Breast epithelium (tissue), 4 donors: ENCODE measurements at places on chromosomes 1 and 21.

GRCh38 chr1:217332431-217333065, 298.3 kb downstream of the GPATCH2 start:
- no peaks in the 10 kb centered on the region for H3K4me1 ChIP-seq
- H3K36me3 ChIP-seq = no peaks in the 10 kb centered on the region
- no peak for DNase-seq
- no peaks in the 10 kb centered on the region for H3K27me3 ChIP-seq

DNA sequence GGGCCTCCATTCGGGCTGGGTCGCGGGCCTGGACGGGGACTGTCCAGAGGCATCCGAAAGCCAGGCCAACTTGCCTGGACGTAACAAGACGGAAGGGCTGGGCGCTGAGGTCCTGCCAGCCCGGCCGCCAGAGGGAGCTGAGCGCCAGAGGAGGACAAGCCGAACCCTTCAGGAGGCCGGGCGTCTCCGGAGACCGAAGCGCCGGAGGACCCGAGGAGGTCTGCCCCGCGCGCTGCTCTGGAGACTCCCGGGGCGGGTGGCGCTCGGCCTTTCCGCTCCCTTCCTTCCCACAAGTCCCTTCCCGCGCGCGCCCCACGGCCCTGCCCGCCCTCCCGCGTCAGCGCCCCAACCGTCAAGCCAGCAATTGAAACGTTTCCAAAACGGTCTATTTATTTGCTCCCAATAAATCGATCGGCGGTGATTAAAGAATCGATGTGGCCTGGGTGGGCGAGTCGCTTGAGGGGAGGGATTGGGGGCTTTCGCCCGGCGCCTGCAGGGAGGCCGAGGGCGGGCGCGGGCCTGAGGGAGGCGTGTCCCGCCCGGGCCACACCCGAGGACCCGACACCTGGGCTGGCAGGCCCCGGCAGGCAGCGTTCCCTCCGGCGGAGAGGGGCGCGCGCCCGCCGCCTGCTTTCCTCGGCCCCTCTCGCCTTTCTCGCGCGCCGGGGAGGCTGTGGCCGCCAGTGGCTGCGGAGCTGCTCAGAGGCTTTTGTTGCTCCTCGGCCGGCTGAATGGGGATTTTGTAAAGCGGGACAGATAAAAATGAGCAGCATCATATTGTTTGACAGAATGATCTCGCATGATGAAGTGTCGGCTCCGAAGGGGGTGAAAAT, 5.2 kb upstream of the FOXD3 start:
- peaks cover 71% of the 10 kb centered on the region for H3K27me3 ChIP-seq
- peak; percentile 30 for DNase-seq
- peak overlapping the region; percentile 24 for H3K4me3 ChIP-seq
- H3K4me1 ChIP-seq = no peaks in the 10 kb centered on the region
- H3K36me3 ChIP-seq = no peaks in the 10 kb centered on the region

- no peaks in the 10 kb centered on the region for H3K36me3 ChIP-seq
- no peak overlapping the region for H3K4me3 ChIP-seq
- DNase-seq = no peak
- no peaks in the 10 kb centered on the region for H3K27me3 ChIP-seq
Measured at GRCh38 chr1:84374991-84375696, 23.1 kb upstream of the DNASE2B start.

DNA sequence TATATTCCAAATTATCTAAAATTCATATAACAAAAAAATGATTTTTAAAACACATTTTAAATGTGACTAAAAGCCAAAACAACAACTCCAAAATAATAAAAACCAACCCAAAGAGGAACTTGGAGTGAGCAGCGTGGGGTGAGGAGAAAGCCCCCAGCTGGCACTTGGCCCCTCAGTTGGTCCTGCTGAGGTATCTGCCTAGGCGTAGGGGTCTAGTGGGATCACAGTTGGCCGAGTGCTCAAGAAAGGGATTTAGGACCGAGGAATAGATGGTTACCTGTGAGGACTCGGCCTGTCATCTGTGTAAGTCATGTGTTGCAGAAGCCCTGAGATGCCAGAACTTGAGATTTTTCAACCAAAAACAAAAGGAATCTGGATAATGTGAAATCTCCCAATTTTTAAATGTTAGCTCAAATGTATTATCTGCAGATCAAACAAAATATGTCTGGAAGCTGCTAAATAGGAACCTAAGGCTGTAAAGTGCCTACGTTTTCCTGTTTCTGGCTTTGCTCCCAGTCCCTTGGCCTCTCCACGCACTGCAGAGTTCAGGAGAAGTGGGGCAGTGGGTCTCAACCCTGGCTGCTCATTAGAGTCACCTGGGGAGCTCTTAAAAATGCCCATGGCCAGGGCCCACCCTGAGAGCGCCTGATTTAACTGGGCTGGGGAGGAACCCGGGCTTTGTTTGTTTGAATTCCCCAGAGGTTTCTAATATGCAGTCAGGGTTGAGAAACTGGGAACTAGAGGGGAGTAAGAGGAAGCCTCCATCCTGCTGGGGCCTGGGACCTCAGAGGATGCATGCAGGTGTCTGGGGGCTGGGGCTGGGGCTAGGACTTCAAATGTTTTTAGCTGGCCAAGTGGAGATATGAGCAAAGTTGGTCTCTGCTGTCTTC, 38.5 kb upstream of the LDLRAP1 start:
- H3K27ac ChIP-seq = no peak overlapping the region
- H3K4me1 ChIP-seq = no peaks in the 10 kb centered on the region
- no peak for DNase-seq

- H3K27ac ChIP-seq = no peak overlapping the region
- H3K36me3 ChIP-seq = peaks cover 5% of the 10 kb centered on the region
- no peak for DNase-seq
- no peak overlapping the region for H3K4me3 ChIP-seq
Measured at GRCh38 chr21:32599526-32599925, 12.7 kb downstream of the CFAP298 start.

DNA sequence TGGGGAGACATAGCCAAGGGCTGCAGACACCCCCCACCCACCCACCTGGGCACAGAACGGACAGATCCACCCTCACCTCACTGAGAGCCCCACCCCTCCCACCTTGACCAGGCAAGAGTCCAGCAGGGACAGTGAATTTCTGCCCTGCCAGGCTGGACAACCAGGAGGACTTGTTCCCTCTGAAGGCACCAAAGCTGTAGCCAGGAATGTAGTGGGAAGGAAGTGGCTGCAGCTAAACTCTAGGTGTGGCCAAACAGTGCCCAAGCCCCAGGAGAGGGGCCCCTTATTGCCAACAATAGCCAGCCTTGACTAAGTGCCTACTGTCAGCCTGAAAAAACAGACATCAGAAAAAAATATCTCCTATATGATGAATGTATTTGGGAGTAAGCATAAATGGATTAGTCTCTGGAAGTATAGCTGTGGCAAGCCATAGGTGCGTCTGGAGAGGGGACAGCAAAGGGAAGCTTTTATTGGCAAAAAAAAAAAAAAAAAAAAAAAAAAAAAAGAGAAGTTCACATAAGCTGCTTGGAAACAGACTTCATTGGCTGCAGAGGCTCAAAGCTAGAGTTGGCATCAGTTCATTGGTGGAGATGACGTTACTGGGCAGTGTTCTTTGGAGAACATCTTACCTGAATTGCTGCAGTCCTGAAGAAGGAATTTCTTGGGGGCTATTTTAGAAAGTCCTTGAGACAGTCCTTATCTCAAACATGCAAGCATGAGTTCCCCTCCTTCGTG, 64.1 kb upstream of the TMEM51 start:
- peak overlapping the region; percentile 76 for H3K27ac ChIP-seq
- DNase-seq = peak; percentile 23
- H3K4me1 ChIP-seq = no peaks in the 10 kb centered on the region

- no peak for DNase-seq
- no peaks in the 10 kb centered on the region for H3K27me3 ChIP-seq
- no peaks in the 10 kb centered on the region for H3K36me3 ChIP-seq
- peaks cover 64% of the 10 kb centered on the region for H3K4me1 ChIP-seq
- peak overlapping the region; percentile 53 for H3K27ac ChIP-seq
- no peak overlapping the region for H3K4me3 ChIP-seq
Measured at GRCh38 chr1:42938645-42939615, 19.7 kb downstream of the SLC2A1 start.

GRCh38 chr1:67350783-67351182, 43.1 kb downstream of the IL12RB2 start:
- H3K4me1 ChIP-seq = peaks cover 9% of the 10 kb centered on the region
- H3K27me3 ChIP-seq = no peaks in the 10 kb centered on the region
- no peak overlapping the region for H3K27ac ChIP-seq
- no peak for DNase-seq
- no peak overlapping the region for H3K4me3 ChIP-seq

GRCh38 chr1:11793819-11794218, 11.9 kb downstream of the MTHFR start:
- no peak overlapping the region for H3K4me3 ChIP-seq
- no peak for DNase-seq
- H3K36me3 ChIP-seq = peaks cover 5% of the 10 kb centered on the region
- H3K27ac ChIP-seq = no peak overlapping the region

- DNase-seq = no peak
- H3K36me3 ChIP-seq = no peaks in the 10 kb centered on the region
- no peaks in the 10 kb centered on the region for H3K27me3 ChIP-seq
- no peak overlapping the region for H3K27ac ChIP-seq
- H3K4me1 ChIP-seq = no peaks in the 10 kb centered on the region
- H3K4me3 ChIP-seq = no peak overlapping the region
Measured at GRCh38 chr1:45643321-45643720, 19.5 kb upstream of the CCDC17 start.

DNA sequence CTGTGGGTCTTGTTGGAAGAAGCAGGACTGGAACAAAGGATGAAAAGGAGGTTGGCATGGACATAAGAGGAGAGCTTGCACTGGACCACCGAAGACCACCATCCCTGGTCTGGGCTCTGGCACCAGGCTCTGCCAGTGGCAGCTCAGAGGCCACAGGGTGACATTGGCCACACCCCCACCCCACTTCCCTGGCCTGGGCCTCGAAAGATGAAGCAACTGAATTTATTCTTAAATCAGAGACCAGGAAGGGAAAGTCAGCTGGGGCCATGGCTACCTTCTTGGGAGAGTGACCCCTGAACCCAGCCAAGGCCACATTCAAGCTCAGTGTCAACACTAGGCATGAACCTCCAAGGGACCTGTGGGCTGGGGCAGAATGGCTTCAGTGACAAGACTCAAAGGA, 4.0 kb downstream of the KLHDC7A start:
- H3K36me3 ChIP-seq = no peaks in the 10 kb centered on the region
- no peak overlapping the region for H3K27ac ChIP-seq
- no peaks in the 10 kb centered on the region for H3K27me3 ChIP-seq
- DNase-seq = no peak

DNA sequence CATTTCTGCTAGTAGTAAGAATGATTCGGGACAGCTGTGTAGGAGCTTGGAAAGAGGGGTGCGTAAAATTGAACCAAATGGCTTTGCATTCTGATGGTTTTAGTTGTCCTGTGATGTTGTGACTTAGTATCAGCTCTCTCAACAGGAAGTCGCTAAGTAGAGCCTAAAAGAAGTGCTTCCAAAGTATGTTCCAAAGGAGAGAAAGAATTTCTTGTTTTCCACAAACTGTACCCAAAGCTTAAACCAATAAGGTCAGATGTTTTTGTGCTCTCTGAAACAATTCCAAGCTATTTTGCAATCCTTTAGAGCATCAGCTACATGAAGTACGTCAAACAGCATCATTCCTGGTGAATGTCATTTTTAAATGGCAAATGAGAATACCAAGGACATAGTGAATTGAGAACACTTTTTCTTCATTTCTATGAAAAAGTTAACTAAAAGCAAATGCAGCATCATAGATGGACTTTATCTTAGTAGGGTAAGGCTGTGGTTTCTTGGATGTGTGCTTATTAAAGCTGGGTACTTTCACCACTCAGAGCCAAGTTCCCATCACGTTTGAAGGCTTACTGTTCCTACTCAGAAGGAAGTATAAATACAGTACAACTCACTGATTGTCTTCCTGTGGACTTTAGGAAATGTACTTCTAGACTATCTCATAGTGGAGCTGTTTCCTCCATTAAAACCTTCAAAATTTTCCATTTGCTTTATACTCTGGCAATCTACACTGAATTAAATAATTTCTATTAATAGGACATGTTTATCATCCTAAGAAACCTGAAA, 148.6 kb downstream of the C1orf21 start:
- no peak overlapping the region for H3K4me3 ChIP-seq
- no peak for DNase-seq
- peak overlapping the region; percentile 93 for H3K27ac ChIP-seq
- H3K27me3 ChIP-seq = no peaks in the 10 kb centered on the region
- no peaks in the 10 kb centered on the region for H3K36me3 ChIP-seq
- no peaks in the 10 kb centered on the region for H3K4me1 ChIP-seq

DNA sequence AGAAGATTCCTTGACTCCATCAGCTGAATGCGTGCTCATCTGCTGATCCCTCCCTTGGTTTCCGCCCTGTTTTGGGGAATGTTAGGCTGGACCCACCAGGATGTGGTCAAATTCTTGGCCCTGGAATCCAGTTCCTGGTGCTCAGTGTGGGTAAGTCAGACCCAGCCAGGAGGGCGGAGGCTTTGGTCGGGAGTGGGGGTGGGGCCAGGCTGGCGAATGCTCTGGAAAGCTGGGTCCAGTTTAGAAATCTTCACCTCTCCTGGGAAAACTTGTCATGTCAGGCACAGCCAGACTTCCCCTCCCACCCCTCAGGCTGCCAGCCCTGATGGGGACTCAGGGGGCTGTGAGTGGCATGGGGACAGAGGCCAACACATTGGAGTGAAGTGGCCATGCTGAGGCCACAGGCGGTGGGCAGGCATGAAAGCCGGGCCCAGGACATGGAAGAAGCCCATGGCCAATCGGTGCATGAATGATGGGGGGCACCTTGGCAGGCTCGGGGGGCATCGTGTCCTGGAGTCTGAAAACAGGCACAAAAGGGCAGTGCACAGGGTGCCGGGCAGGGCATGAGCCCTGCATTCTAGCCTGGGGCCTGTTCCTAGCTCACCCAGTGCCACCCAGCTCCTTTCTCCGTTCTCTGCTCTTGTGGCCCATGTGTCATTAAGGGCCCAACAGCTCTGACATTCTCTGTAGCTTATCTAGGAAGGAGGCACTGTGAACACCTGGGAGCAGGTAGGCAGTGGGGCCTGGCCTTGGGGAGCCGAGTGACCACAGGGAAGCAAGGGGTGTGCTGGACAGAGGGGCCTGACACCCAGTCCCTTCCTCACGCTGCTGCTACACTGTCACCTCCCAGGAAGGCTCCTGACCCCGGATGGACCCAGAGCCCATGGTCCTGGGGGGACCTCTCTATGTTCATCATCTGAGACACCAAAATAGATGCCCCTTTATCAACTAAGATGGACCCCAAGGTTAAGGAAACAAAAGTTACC, 14.6 kb upstream of the PADI1 start:
- no peaks in the 10 kb centered on the region for H3K27me3 ChIP-seq
- H3K4me3 ChIP-seq = no peak overlapping the region
- H3K27ac ChIP-seq = peak overlapping the region; percentile 33
- H3K36me3 ChIP-seq = no peaks in the 10 kb centered on the region
- H3K4me1 ChIP-seq = no peaks in the 10 kb centered on the region

GRCh38 chr1:56363007-56363770, 216.2 kb downstream of the PLPP3 start:
- no peaks in the 10 kb centered on the region for H3K27me3 ChIP-seq
- H3K27ac ChIP-seq = no peak overlapping the region
- no peaks in the 10 kb centered on the region for H3K4me1 ChIP-seq
- no peaks in the 10 kb centered on the region for H3K36me3 ChIP-seq
- H3K4me3 ChIP-seq = no peak overlapping the region
- no peak for DNase-seq
